ENCODE measurements at places on chromosomes 2 and 18.

- no peak for DNase-seq
Observed at GRCh38 chr18:33600846-33601245, 22.8 kb downstream of the ASXL3 start.

GRCh38 chr2:142323206-142323605 lies 192.4 kb upstream of the LRP1B start:
- DNase-seq: no peak

- no peak for DNase-seq
Observed at GRCh38 chr2:101551336-101551888, 76.5 kb upstream of the RFX8 start.

DNA sequence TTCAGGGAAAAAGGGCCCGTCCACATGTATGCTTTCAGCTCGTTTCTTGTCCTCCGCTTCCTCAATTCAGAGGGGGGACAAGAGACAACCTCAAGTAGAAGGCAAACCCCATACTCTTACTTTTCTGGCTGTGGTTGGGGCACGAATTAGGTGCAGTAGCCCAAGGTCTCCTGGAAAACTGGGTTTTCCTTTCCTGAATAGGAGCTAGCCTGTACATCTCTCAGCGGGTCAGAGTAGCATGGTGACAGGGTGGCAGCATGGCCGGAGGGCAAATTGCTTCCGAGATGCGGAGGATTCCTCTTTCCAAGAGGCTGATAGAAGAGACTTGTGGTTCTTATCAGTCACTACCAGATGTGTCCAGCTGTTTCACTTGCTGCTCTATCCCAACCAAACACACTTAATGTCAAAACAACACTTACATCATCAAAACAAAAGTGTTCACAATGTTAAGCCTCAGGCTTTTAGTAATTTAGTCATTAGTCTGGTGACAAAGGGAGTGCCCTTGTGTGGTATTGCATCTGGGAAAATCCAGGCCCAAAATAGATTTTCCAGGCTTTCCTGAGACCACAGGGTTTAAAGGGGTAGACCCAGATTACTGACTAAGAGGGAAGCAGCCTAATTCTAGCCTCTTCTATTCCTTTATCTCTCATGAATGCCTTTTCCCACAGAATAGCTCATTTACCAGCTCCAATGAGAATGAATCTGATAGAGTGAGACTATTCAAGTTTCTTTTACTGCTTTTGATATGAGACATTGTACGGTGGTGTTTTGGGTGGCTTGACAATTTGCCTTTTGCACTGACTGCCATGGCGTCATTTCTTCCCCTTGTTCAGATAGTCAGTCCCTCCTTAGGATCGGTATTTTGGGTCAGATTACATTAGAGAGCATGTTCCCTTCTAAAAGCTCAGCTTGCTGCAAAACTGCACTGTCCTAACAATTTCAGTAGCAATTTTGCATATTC lies 162.0 kb downstream of the LTBP1 start:
- DNase-seq: no peak

- no peak for DNase-seq
Observed at GRCh38 chr2:58769111-58769863, 528.2 kb upstream of the FANCL start.

DNA sequence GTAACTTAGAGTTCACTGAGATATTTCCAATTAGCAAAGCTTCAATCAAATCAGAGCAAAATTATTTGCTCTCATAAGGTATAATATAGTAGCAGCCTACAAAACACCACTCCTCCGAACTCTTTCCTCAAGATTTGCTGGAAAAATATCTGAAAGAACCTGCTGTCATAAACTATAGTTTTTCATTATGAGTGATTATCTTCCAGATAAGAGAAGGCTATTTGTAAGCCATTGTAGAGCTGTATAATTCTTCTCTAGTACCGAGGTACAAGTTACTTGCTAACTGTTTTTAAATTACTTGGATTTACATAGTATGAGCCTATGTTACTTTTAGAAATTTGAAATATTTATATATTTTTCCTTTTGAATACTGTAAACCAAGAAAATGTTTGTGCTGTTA lies 2.1 kb downstream of the NDC80 start:
- no peak for DNase-seq

GRCh38 chr2:27133195-27133875 lies 1.1 kb downstream of the PREB start:
- no peak for DNase-seq

DNA sequence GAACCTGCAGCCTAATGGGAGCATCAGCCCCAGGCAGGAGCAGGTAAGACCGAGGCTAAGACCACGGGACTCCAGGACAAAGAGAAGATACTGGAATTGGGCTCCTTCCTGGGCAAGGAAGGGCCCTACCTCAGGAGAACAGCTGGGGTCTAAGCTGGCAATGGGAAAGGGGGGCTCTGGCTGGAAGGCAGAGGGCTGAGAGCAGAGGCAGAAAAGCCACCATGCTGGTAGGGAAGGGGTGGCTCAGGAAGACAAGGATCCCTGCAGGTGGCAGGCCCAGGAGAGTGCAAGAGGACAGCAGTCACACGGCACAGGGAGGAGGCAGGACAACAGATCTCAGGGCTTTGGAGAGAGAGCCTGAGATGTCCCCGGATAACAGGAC lies 203.5 kb downstream of the NDUFA10 start:
- no peak for DNase-seq
